ENCODE measurements at places on chromosomes 12 and 14.

DNA sequence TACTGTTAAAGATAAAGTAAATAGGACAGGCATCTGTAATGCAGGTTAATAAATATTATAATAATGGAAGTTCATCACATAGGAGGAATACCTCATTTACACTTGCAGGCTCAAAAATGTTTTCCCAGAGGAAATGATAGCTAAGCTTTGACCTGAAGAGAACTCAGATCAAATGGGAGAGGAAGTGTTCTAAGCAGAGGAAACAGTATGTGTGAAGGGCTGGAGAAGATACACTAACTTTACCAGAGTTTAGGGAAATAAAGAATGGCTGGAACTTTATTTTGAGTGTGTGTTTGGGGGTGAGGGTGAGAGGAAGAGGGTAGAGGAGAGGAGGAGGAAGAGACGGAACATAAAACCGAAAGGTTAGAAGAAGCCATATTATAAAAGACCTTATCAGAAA lies 34.0 kb upstream of the AP4S1 start:
- no peak for DNase-seq

GRCh38 chr12:112482733-112483132 lies 64.0 kb downstream of the PTPN11 start:
- DNase-seq = no peak

GRCh38 chr12:82793751-82794281 lies 107.1 kb downstream of the TMTC2 start:
- no peak for DNase-seq

GRCh38 chr12:86669010-86669409 lies 412.8 kb upstream of the MGAT4C start:
- DNase-seq = no peak

- DNase-seq = no peak
Measured at GRCh38 chr12:6724409-6724797, 557 bp downstream of the COPS7A start.

GRCh38 chr12:123119808-123120207 lies 31.1 kb downstream of the PITPNM2 start:
- DNase-seq = no peak

DNA sequence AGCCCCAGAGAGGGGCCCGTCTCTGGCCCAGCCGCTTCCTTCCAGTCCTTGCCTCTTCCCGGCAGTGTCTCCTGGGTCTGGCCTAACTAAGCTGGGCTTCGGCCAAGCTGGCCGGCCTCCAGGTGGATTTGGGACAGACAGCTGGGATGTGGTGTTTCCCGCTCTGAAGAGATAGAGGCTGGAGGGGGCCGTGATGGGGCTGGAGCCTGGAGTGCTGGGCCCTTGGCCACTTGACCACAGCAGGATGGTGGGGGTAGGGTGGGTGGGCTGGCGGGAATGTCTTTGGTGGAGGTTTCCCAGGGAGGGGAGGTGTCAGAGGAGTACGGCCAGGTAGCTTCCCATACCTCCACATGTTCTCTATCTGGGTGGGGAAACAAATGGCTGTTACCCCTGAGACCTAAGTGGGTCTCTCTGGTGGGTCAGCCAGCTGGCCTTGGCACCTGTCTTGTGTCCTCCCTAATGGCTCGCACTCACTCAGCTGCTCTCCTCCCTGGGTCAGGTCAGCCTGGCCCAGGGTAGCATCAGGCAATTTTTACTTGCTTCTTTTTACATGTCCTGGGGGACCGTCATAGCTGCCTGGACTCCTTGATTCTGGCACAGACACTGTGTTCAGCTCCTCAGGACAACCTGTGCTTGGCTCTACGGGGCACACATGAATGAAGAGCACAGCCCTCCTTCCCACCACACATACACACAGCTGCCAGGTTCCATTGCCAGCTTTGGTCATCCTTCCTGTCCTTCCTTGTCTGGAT lies 19.8 kb upstream of the PGF start:
- no peak for DNase-seq

DNA sequence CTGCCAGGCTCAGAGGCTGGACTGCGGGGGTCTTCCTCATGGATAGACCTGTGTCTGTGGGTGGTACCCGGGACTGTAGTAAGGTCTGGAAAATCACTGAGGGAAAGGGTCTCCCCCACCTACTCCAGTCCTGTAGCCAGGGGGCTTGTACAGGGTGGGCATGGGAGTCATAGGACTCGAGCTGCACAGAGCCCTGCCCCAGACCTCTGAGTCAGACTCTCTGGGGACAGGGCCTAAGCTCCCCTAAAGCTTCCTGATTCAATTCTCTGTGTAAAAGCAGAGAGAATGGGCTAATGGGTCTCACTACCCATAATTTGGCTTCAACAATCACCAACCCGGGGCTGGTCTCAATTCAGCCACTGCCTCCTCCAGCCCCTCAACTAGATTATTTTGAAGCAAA lies 27.0 kb downstream of the LRTM2 start:
- no peak for DNase-seq

GRCh38 chr12:13128291-13128965 lies 25.0 kb upstream of the GSG1 start:
- DNase-seq = no peak

- DNase-seq = no peak
Measured at GRCh38 chr12:81627336-81628189, 131.6 kb downstream of the PPFIA2 start.
